Activated CD8-positive, alpha-beta memory T cell treated with anti-CD3 and anti-CD28 coated beads, Interleukin-2, amount 10 ng/mL, durations not matched to agents 7 days and 5 days (primary cell): ENCODE measurements at places on chromosomes 6 and 20. TPM values are rescaled to one million over a fixed set of nuclear protein-coding genes. Genes with fewer than 3 reads are reported as not detected.

GRCh38 chr20:35561268-35561667, 19.4 kb downstream of the ERGIC3 start:
- H3K4me1 ChIP-seq: no peaks in the 10 kb centered on the region
- H3K4me3 ChIP-seq: no peak overlapping the region
- H3K27me3 ChIP-seq: peaks cover 3% of the 10 kb centered on the region
- H3K27ac ChIP-seq: no peak overlapping the region
- no peak for DNase-seq
- no peaks in the 10 kb centered on the region for H3K36me3 ChIP-seq

DNA sequence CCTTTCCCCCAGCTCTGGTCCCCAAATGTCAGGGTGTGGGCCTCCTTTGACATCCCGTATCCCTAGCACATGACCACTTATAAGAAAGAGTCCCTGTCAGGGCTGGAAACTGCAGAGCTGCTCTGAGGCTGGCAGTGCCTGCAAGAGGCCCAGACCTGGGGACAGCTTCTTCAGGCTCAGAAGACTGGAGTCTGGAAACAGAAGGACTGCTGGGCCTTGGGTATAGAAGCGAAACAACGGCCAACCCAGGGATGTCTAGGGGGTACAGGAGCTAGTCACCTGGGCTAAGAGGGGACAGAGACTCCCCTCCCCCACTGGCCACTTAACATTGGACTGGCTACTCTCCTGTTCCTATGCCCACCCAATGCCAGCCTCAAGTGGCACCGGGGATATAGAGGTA, 4.7 kb downstream of the SCUBE3 start:
- peaks cover 38% of the 10 kb centered on the region for H3K27me3 ChIP-seq
- no peaks in the 10 kb centered on the region for H3K36me3 ChIP-seq
- H3K27ac ChIP-seq: no peak overlapping the region

- H3K36me3 ChIP-seq: peaks cover 45% of the 10 kb centered on the region
- peaks cover 2% of the 10 kb centered on the region for H3K4me1 ChIP-seq
- no peak overlapping the region for H3K4me3 ChIP-seq
- DNase-seq: no peak
- no peak overlapping the region for H3K27ac ChIP-seq
- no peaks in the 10 kb centered on the region for H3K27me3 ChIP-seq
Observed at GRCh38 chr6:158078320-158078719, 89.7 kb downstream of the SERAC1 start.

Gene TREM2
- not detected for total RNA-seq

Gene CNBD2
- total RNA-seq: 5.2 TPM

Gene BPIFB4
- not detected for total RNA-seq
